NT2/D1 (cell line): ENCODE measurements at places on chromosomes 2 and 18.

- no peak for DNase-seq
Observed at GRCh38 chr2:224958462-224958857, 83.8 kb downstream of the DOCK10 start.

- DNase-seq = no peak
Observed at GRCh38 chr2:232876161-232876977, 6.3 kb downstream of the SNORC start.

GRCh38 chr18:10072671-10073175, 158.9 kb downstream of the VAPA start:
- DNase-seq = no peak

- DNase-seq = no peak
Observed at GRCh38 chr2:174761837-174762236, 2.4 kb downstream of the CHRNA1 start.

DNA sequence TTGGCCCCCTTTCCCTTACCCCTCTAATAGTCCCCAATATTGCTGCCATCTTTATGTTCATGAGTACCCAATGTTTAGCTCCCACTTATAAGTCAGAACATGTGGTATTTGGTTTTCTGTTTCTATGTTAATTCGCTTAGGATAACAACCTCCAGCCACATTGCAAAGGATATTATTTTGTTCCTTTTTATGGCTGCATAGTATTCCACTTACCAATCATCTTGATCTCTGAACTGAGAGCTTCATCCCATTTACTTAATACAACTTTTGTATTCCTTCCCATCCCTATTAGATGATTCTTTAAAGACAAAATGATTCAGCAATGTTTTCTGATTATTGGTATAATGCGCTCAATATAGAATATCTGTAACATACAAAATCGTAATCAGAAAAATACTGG, 36.7 kb downstream of the ARL5A start:
- DNase-seq = no peak

GRCh38 chr2:218020281-218020680, 17.5 kb upstream of the TNS1 start:
- DNase-seq = no peak

DNA sequence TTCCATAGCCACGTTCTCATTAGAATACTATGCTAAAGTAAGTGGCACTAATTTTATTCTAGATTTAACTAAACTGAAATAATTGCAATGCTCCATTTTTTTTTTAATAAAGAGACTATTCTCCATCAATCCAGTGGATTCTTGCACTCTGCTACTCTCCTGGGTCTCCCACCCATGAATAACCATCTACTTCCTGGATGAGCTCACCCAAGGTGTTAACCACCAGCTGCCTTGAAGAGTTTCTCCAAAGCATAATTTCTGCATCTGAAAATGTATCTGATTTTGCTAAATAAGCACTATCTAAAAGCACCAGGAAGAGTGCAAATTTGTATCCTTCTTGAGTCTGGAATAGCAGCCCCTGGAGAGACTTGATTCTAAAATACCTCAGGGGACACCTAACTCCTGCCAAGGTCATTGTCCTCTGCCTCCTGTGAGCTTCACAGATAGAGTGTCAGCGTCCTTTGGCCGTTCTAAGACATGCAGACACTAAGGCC, 41.6 kb upstream of the SH3BP4 start:
- DNase-seq = no peak

GRCh38 chr2:236852100-236852976, 233.4 kb upstream of the COPS8 start:
- DNase-seq = no peak
